OCI-M1 (cell line): ENCODE measurements at places on chromosomes 3 and 15.
A peak's percentile ranks its signal among the peaks of the same experiment; 100 is the strongest.

GRCh38 chr3:137471558-137472204, 292.4 kb upstream of the SOX14 start:
- no peak for DNase-seq

- no peak for DNase-seq
Observed at GRCh38 chr3:193814166-193814892, 221.3 kb downstream of the OPA1 start.

DNA sequence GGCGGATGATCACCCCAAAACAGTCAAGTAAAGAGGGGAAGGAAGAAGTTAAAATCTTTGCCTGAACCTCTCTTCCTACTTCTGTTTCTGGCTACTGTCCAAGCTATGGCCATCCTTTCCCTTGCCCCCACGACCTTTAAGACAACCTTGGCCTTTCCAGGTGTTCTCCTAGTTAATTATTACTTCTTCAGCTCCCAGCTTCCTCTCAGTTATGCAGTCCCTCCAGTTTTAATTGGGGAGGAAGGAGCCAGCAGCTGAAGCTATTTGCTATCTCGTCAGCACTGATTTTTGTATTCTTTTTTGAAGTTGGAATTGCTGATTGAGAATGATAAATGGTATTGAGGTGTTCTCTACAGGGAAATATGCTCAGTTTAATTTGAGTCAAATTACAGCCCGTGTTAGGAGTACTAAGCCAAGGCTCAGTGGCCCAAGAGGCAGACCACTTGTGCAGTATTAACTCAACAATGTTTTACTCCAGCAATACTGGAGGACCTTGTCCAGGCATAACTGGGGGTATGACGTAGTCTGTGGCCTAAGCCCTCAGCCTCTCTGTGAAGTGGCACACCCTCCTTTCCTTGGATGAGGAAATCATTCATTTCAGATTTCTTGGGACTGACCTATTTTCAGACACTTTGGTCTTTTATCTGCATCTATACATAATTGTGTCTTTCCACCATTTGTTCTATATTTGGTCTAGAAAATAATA, 336.9 kb downstream of the SLC9A9 start:
- no peak for DNase-seq

GRCh38 chr3:14726441-14726780, 51.5 kb downstream of the C3orf20 start:
- no peak for DNase-seq

DNA sequence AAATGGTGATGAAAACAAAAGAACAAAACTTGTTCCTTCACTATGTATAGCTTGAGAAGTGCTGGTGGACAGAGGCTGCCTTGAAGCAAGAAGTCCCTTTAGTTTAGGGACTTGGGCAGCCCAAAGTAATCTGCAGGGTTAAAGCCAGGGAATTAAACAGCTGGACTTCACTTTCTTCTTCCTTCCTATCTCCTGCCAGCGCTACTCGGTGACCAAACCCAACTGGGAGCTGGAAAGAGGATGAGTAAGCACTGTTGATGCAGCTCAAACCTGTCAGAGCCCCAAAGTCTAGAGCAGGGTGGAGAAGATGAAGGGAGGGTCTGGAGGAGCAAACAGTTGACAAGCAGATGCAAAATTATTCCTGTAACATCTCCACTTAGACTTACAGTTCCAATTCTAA, 73.1 kb upstream of the FBN1 start:
- peak; percentile 39 for DNase-seq

- no peak for DNase-seq
Observed at GRCh38 chr3:80586338-80586737, 818.5 kb upstream of the ROBO1 start.

- DNase-seq, result no peak
Observed at GRCh38 chr3:87996882-87997281, 61.9 kb downstream of the CGGBP1 start.

- DNase-seq, result no peak
Observed at GRCh38 chr3:173799060-173799816, 401.7 kb downstream of the NLGN1 start.

GRCh38 chr3:52527039-52527731, 6.5 kb downstream of the NT5DC2 start:
- DNase-seq, result no peak

DNA sequence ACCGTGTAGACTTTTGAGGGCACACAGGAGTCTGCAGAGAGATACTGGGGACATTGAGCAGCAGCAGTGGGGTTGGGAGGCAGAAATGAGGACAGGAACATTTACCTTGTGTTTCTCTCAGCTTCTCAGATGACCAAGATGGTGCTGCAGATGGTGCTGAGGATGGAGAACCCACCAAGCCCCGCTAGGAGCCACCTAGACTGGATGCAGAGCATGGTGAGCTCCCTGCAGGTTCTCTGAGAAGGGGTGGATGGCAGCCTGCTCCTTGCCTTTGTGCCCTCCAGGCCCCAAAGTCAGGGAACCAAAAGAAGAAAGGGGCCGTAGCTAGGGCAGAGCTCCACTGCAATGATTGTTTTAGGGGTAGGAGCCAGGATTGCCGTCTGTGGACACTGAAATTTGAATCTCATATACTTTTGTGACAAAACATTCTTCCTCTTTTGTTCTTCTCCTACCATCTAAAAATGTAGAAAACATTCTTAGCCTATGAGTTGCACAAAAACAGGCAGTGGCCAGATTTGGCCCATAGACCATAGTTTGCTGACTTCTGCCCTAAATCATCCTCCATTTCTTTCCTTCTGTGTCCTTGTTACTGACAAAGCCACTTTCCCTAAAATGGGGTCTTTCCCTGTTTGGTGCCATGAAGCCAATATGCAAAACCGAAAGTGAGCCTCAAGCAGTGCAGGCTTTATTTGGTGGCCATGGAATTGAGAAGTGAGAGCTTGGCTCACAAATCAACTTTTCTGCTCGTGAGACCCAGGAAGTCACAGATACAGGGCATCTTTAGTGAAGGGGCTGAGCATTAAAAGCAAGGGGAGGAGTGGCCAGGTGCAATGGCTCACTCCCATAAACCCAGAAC, 11.9 kb upstream of the MUC20 start:
- DNase-seq, result no peak

DNA sequence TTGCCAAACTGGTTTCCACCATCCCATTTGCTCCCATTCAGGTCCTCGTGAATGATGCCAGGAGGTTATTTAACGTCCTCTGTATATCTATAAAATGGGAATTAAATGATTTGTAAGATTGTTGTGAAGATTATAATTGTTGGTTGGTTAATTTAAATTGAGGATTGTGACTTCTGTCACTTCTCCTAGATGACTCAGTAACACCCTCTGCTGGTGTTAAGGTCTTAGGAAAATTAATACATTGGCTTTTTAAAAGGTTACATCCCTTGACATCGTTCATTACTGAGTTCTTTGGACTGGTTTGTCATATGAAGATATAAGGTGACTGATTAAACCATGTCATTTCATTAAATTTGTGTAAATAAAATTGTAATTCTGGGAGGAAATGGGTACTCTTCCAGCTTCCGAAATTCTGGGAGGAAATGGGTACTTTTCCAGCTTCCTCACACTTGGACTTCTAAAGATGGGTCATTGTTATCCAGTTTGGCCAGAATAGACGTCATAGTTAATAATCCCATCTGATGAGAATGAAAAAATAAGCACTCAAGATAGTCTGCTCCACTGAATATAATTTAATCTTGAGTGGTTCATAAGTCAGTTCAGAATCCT, 33.3 kb upstream of the PAQR5 start:
- peak; percentile 67 for DNase-seq

GRCh38 chr3:16999161-16999560, 114.4 kb downstream of the PLCL2 start:
- no peak for DNase-seq

GRCh38 chr3:135226057-135226456, 431.0 kb downstream of the EPHB1 start:
- peak; percentile 46 for DNase-seq

DNA sequence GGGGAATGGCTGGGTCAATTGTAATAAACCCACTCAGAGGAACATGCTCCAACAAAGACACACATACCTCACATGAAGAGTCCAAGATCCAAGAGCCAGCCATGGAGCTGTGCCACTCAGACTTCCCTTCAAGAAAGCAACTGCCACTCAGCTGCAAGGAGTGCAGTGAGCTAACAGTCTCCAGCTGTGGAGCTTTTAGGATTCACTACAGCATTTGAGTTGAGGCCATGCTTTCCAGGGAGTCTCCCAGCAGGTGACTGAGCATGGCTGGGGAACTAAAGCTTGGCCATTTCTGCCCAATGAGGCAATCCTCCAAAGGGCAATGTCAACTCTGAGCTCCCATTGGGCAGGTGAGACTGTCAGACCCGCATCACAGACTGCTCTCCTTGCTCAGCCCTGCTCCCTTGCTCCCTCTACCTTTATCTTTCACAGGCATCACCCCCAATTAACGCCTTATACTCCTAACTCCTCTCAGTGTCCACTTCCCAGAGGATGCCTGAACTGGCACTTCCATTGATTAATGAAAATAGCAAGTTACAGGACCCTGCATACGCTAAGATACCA, 165.3 kb upstream of the CTNNB1 start:
- no peak for DNase-seq

GRCh38 chr3:54123776-54124196, 1.4 kb downstream of the CACNA2D3 start:
- peak; percentile 25 for DNase-seq

GRCh38 chr3:28949580-28949979, 331.3 kb upstream of the RBMS3 start:
- no peak for DNase-seq

- no peak for DNase-seq
Observed at GRCh38 chr3:134371542-134372324, 2.5 kb downstream of the AMOTL2 start.

- no peak for DNase-seq
Observed at GRCh38 chr3:125141596-125142419, 70.7 kb downstream of the SLC12A8 start.

DNA sequence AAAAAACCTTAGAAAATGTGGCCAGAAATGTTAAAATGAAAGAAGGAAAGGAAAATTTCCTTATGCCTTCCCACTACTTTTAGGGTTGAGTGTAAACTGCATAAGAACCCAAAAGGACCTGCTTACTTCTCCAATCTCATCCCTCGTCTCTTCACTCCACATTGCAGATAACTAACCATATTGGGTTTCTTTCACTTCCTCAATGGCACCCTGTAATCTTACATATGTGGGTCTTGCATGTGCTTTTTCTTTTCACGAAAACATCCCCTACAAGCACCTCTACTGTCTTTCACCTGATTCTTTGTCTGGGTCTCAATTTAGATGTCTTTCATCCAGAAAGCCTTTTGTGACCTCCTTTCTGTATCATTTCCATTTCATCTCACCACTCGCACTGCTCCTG, 23.1 kb downstream of the EOMES start:
- no peak for DNase-seq

DNA sequence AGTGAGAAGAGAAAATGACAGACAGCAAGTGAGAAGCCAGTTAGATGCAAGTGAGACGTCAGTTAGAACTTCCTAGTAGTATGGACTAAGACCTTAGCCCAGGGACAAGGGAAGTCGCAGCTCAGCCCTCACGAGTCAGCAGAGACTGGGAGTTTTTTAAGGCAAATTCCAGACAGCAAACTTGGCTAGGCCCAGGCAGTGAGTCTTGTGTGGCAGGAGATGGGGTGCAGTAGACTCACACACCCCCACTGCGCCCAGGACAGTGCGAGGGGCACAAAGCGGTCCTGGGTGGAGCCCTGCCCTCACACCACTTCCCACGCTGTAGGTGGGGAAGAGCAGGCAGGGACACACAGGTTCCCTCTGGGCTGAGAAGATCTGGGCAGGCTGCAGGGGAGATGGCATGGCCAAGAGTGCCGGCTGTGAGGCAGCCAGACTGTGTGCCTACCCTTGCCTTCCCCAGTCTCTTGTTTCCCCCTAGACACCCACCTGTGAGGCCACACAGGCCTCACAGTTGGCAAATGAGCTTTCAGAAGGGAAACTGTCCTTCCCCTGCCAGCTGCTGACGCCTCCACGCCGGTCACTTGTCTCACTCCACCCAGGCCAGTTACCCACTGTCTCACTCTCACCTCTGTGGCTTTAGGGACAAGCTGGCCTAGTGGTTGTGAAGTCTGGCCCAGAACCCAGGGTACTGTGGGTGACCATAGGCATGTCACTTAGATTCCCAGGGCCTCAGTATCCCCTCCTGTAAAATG, 13.7 kb upstream of the PRKCD start:
- DNase-seq, result no peak

- DNase-seq, result no peak
Observed at GRCh38 chr15:48411971-48412591, 80.9 kb downstream of the DUT start.

- DNase-seq, result peak; percentile 6
Observed at GRCh38 chr3:177591379-177591778, 394.1 kb upstream of the TBL1XR1 start.

DNA sequence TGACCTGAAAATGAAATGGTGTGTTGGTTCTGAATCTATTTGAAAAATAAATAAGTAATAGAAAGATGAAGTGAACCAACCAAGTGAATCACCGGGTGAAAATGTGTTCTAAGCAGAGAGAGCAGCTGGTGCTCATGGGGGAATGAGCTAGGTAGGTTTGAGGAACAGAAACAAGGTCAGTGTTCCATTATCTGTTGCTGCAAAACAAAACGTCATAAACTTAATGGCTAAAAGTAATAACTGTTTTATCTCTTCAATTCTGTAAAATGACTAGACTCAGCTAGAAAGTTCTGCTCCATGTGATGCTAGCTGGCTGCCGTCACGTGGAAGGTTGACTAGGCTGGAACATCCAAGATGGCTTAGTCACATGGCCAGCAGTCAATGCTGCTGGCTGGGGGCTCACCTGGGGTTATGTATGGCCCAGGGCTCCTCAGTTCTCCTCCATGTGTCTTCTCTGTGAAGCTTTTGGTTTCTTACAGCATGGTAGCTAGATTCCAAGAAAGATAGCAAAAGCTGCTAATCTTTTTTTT, 13.3 kb upstream of the SH3BP5 start:
- DNase-seq, result peak; percentile 21

- no peak for DNase-seq
Observed at GRCh38 chr15:38320181-38320580, 67.5 kb downstream of the SPRED1 start.

- no peak for DNase-seq
Observed at GRCh38 chr3:152388631-152389030, 119.9 kb downstream of the MBNL1 start.

DNA sequence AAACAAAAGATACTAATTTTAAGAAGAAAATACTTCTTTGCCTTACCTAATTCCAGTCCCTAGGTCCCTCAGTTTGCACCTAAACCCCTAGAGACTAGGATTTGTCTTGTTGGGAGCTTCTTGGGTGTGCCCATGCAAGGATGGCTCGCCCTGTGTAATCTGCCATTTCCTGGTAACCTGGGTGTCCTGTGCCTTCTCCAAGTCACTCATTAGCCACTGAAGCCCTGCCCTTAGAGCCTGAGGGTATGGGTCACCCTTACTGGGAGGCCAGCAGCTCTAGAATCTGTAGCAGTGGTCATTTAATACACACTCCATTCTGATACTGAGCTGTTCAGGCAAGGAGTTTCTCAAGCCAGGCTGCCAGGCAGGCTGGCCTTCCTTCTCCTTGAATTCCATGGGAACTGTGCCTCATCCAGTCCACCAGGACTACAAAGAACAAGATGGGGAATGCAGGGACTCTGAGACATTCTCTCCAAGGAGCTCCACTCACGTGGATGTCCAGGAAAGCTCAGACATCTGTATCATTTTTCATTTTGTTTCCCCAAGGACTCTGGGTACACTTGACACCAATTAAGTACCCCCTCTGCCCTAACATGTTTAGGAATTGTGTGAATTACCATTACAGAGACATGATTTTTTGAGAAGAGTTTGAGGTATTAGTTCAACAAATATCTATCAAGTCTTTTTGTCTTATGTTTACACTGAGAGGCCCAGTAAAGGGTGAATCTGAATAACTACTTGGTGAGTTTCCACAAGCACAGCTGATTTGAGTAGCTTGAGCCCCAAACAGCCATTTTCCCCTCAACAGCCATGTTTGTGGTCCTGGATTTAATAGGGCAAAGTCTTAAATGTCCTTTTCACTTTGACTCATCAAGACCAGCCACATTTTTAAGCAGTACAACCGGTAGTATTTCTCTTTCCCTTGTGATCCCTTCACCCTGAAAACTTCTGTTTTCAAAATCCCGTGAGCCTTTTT, 52.6 kb downstream of the ARNT2 start:
- no peak for DNase-seq
